ENCODE measurements at places on chromosomes 7 and 10. TPM values are rescaled to one million over a fixed set of nuclear protein-coding genes. Genes with fewer than 3 reads are reported as not detected.

ANLN gene
- 2.4 TPM for total RNA-seq

ANXA8L1 gene
- total RNA-seq, result 0.31 TPM

CALCR gene
- 0.62 TPM for total RNA-seq

DNA sequence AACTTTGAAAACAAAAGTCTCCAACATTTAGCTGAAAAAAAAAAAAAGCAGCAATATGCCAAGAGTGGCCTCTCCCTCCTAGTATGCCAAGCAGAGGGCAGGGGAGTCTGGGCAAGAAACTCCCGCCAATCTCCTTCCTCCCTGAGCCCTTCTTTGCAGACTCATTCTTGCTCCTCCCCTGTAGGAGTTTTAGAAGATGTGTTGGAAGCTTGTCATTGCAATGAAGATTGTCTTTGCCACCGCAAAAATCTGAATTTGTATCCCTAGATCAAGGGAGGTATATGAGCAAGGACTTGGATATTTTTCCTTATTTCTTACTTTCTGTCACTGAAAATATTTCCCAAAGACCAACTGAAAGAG, 2.6 kb upstream of the TNS3 start:
- DNase-seq, result no peak

DNA sequence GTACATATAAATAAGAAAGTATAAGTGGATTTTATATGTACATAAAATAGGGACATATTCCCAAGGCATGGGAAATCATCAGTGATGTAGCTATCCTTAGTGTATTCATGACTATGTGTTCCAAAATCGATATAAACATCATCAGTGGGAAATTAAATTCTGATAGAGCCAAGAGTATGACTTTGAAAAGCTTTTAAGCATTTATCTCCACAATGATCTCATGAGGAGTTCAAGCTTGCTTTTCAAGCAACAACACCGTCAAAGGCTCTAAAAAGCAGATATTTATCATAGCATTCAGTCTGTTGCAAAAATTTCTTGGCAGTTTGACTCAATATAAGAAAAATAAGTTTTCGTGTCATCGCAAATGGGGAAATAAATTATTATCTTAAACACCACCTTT, 14.5 kb upstream of the NEBL start:
- DNase-seq, result no peak

DNA sequence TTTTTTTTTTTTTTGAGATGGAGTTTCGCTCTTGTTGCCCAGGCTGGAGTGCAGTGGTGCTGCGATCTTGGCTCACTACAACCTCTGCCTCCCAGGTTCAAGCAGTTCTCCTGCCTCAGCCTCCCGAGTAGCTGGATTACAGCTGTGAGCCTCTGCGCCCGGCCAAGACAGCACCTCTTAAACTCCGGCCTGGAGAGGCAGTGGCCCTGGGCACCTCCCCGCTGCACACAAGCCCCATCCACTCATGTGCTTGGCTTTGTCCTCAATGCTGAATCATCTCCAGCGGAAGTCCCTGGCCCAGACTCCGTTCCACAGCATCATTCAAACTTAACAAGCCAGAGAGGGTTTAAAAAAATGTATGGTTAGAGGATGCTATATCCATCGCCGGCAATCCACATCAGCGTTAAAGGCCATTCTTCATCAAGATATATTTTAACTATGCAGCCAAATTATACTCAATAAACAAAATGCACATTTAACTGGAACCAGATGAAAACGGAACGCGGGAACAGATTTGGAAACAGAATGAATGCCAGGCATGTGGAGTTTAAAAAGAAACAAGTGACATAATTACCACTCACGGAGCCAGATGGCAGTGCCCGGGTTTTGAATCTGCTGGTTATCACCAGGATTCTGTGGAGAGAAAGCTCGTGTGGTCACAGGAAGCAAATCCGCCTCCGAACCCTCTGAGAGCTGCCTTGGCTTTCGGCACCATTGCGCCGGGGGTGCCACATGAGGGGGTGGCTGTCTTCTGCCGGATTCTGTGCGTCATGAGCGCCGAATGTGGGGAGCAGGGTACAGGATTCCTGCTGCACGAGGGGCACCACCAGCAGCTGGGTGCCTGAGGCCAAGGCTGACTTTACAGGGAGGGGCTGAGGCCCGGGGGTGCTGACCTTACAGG, 45.6 kb upstream of the CFAP46 start:
- DNase-seq, result no peak

- no peak for DNase-seq
Observed at GRCh38 chr7:17054206-17054605, 172.4 kb upstream of the AGR3 start.

GRCh38 chr10:13450069-13450468, 78.7 kb downstream of the BEND7 start:
- no peak for DNase-seq

GRCh38 chr10:101050208-101051069, 11.3 kb upstream of the KAZALD1 start:
- peak; percentile 78 for DNase-seq

All from sciatic nerve (tissue), 2 donors.